ENCODE measurements at places on chromosomes 2 and 18.

DNA sequence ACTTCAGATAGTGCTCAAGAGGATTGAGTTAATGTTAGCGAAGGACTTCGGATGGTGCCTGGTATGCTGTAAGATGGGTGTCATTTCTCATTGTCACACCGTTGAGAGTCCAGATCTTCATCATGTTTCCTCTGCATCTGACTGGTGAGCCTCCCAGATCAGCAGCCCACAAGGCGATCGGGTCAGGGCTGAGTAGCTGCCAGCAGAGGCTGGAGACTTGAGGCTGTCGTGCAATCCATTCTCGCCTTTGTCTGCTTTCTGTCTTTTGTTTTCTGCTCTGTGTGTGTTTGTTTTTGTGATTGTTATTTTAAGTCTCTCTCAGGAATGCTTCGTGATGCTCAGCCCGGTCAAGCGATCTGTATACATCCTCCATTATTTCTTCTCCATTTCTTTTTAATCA is 95.8 kb downstream of the TGOLN2 start:
- DNase-seq, result no peak

DNA sequence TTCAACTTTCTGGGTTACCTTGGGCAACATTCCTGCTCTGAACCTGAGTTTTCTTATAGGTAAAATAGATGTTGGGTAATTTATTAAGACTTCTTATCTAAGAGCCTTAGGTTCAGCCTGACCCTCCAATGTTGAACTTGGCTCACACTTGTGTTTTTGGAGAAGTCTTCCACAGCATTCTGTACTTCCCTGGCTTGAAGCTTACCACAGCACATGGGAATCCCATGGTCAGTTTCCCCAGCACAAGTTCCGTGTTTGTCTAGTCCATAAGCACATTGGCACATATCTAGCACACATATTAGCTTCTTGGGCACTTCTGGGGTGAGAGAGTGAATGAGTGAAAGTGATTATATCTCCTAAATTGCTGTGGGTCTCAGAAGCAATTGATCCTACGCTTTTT is 782.5 kb upstream of the HS6ST1 start:
- no peak for DNase-seq

GRCh38 chr2:136424112-136424511 is 306.2 kb upstream of the CXCR4 start:
- DNase-seq, result no peak

DNA sequence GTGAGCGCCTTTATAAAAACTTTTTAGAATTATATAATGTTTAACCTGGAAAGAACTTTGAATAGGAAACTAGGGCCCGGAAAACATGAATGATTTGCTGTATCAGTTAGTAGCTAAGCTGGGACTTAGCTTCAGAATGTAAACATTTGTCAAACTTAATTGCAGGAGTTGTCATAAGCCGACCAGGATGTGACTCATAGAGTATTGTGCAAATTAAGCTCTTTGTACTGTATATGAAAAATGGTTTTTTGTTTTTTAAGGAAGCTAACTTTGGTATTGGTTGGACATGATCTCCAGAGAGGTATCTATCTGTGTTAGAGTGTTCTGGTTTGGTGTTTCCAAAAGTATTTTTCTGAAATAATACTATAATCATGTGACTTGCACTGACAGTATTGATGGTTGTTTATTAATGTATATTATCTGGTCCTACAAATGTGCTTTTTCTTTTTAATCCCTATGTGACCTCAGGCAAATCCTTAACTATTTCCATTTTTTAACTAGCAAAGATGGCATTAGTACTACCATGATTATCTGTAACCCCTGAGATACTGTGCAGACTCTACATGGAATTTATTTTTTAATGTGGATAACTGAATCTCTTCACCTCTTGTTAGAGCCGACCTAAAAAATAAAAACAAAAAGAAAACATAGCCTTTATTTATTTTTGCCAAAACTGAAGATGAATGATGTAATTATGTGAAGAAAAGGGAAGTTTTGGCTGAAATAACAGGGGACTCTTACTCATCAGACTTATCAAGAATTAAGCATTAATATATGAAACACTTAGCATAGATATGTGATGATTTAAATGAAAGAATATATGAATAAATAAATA is 11.7 kb downstream of the YIPF4 start:
- no peak for DNase-seq

DNA sequence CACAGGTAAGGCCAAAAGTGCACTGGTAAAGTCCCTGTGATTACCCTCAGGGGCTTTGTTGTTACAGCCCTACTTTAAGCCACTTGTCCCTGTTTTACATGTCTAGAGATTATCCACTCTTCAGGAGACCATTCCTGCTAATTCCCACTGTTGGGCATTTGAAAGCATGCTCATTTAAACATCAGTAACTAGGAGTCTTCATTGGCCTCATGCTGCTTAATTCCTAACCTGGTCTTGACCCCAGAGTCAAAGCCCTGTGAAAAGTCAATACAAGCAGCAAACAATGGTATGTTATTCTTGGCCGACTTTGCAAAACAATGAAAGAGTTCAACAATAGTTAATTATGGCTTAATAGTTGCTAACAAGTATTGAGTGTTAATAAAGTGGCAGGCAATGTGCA is 23.2 kb downstream of the AFF3 start:
- DNase-seq, result no peak

DNA sequence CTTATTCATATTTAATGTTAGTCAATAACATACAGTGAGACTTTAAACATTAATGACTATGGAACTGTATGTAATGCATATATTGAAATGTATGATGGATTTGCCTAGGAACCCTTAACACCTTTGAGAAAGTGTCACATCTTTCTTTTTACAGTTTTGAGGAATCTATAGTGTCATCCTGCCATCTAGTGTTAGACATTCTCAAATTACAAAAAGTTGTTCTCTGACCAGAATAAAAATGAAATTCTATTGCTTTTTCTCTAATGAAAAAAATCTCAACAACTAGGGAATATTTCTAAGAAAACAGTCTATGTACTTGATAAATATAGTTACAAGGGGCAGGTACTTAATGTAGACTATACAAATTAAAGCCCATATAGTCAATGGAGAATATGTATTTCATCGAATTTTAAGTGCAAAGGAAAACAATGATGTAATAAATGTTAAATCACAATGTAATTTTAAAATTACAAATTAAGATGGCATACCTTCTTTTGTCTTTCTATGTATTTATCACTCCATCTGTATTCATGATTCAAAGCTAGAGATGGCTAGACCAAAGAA is 5.1 kb upstream of the CALCRL start:
- DNase-seq, result peak; percentile 60

DNA sequence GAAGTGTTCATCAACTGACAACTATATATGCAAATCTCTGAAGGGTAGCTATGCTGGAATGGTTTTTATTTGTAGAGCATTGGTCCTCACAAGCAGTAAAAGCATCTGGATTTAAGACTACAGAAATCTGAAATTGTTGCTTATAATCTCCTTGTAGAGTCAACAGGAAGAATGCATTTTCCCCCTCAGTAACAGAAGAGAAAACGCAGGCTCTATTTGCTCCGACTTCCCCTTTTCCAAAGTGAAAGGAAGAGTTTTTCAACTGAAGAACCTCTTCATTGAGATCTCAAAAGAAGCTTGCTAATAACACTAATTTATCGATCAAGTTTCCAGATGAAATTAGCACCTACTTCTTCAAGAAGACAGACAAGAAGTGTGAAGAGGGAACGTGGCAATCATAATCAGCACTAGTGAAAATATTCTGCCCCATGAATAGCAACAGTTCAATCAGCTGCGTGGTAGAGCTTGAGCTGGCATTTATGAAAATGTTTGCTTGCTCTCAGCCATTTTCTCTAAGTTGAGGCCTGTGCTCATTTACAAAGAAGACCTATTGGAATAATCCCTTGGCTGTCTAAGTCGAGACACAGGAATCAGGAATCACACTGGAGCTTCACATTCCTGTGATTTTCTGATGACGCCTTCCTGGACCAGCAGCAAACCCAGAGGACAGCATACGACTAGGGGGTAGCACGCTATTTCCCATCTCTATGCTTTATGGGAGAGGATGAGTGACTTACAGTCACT is 43.7 kb downstream of the TGIF1 start:
- DNase-seq, result no peak

GRCh38 chr2:64394153-64394552 is 59.8 kb upstream of the LGALSL start:
- DNase-seq, result no peak

DNA sequence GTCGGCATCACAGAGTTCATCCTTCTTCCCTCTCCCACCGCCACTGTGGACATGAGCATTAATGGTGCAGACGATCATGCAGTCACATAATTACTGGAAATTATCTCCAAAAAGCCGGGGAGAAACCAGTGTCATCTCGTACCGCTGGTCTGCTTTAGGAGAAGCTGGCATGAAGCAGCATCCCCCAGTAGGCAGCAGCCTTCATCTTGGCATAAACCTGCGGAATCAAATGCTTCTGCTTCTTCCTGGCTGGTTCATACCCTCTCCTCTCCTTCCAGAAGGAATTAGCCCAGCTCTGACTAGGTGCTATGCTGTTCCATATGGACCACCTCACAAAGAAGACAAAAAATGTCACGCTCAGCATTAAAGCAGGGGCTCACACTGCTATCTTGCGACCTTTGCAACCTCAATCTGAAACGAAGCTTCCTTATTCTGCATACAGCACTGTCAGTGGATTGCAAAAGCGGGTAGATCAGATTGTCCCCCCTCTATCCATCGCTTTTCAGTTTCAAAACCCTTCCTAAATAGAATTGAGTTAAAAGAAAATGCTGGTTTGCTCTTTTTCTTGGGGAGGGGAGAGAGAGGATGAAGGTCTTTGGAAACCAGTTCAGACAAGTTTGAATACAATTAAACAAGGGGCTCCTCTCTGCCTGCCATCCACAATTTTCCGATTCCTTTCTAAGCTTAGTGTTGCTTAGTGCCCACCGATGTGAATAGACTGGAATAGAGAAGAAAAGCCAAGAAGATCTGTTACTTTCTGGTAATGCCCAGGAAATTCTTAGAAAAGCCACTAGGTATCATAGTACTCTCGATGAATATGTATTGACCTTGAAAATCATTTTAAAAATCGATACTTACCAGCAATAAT is 212.1 kb upstream of the ZNF521 start:
- DNase-seq, result no peak

DNA sequence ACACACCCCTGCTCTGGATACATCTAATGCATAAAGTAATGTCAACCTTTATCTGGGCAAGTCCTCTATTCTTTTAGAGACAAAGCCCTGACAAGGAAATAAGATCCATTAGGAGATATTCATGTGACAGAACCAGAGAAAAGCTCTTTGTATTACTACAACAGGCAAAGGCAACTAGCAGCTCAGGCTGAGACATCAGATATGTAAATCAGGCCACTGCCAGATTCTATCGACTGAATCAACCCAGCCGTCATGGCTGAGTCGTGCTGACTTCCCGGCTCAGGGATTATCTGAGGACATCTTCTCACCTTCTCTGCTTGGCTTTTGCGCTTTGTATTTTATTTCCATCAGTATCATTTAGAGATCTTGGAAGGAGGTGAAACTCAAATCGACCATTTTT is 294.5 kb downstream of the PLCL1 start:
- DNase-seq, result no peak

GRCh38 chr2:45699032-45699658 is 47.7 kb downstream of the PRKCE start:
- no peak for DNase-seq

GRCh38 chr2:222928335-222928734 is 67.5 kb downstream of the ACSL3 start:
- no peak for DNase-seq

GRCh38 chr2:149344105-149344504 is 13.7 kb downstream of the LYPD6 start:
- no peak for DNase-seq

DNA sequence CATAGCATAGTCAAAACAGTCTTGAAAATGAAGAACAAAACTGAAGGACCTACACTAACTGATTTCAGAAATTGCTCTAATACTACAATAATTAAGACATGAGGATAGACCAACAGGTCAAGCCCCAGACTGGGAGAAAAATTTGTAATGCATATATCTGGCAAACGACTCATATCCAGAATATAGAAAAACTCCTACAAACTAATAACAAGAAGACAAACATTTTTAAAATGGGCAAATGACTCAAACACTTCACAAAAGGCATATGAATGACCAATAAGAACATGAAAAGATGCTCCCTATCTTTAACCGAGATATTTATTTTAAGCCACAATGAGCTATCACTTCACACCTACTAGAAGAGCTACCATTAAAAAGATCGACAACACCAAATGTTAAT is 14.2 kb downstream of the TGFBRAP1 start:
- no peak for DNase-seq

DNA sequence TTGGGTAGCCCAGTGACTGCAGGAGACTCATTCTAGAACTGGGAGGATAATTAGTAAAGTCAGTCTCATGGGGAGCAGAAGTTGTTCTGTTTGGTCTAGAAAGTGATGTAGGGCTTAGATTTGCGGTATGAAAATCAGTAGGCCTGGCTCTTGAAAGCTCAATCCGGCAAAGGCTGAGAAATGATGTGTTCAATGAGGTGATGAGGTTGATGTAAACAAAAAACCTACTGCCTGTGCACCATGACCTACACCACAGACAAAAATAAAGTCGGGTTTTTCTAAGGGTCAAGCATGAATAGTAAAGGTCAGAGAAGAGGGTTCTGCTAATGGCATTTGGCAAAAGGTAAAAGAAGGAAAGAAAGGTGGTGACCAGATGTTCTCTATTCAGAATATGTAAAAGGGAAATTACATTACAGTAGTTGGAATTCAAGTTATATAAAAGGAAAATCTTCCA is 80.8 kb upstream of the COL5A2 start:
- no peak for DNase-seq

DNA sequence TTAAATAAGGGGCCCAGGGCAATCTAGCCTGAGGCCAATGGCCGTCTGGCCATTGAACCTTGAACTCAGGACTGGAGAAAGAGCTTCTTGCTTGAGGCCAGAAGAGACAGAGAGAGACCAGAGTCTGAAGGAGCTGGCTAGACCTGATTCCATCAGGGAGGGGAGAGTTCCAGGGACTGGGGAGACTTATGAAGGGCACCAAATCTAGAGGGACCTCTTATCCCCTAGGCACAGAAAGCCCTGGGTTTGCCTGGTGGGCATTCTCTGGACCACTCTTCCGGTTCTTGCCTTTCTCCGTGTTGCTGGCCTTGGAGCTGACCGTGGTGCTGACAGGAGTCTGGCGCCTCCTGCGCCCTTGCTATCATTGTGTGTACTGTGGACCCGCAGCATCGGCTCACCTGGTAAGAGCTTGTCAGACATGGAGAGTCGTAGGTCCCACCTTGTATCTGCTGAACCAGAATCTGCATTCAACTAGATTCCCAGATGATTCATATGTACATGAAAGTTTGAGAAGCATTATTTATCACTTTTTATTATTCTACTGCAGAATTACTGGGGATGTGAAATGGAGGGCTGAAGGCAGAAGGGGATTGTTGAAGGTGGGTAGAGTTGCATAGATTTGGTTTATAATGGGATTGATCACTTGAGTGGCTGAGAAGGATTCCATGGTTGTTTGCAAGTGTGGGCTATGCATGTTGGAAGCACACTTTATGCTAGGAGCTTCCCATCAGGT is 4.3 kb upstream of the TRPM8 start:
- DNase-seq, result no peak

GRCh38 chr18:70376914-70377258 is 88.0 kb downstream of the SOCS6 start:
- no peak for DNase-seq

Data from NCI-H1436 (cell line).